ENCODE measurements at places on chromosomes 3 and 15. TPM values are rescaled to one million over a fixed set of nuclear protein-coding genes. Genes with fewer than 3 reads are reported as not detected.

The SLC27A2 gene
- 1.2 TPM for total RNA-seq

The ITGB5 gene
- 190 TPM for total RNA-seq

The TRIM42 gene
- total RNA-seq: not detected

The HYAL3 gene
- total RNA-seq: 15.1 TPM

The CDHR4 gene
- not detected for total RNA-seq

The TMEM158 gene
- total RNA-seq: 3.3 TPM

The GPR156 gene
- total RNA-seq: 0.07 TPM

The C2CD4A gene
- total RNA-seq: not detected

The SHC4 gene
- 0.30 TPM for total RNA-seq

The BCL2A1 gene
- 0.13 TPM for total RNA-seq

The C3orf85 gene
- total RNA-seq: not detected

The FAM43A gene
- total RNA-seq: 241 TPM

The PRR20G gene
- total RNA-seq: not detected

The GOLGB1 gene
- total RNA-seq: 18.8 TPM

The ITGA11 gene
- total RNA-seq: 1.3 TPM

The SPRED1 gene
- total RNA-seq: 7.4 TPM

The CPLX3 gene
- total RNA-seq: not detected

The TIMP4 gene
- 0.98 TPM for total RNA-seq

The VEPH1 gene
- 138 TPM for total RNA-seq

The LRRC34 gene
- 3.2 TPM for total RNA-seq

The AZI2 gene
- total RNA-seq: 33.8 TPM

The CIAO2A gene
- total RNA-seq: 84.2 TPM

The SMCO1 gene
- total RNA-seq: not detected
